ENCODE measurements at places on chromosomes 6 and 20. TPM values are rescaled to one million over a fixed set of nuclear protein-coding genes. Genes with fewer than 3 reads are reported as not detected.

Gene BMP6
- total RNA-seq, result 4.7 TPM

Gene APOM
- not detected for total RNA-seq

Gene LAMA4
- 66.7 TPM for total RNA-seq

Gene COMMD7
- 24.6 TPM for total RNA-seq

Gene STMN3
- 14.4 TPM for total RNA-seq

Gene DNAH8
- total RNA-seq, result 0.14 TPM

Gene LY86
- total RNA-seq, result 4.5 TPM

Gene OPRL1
- 1.1 TPM for total RNA-seq

Gene SOX18
- 15.3 TPM for total RNA-seq

Gene CLPSL2
- not detected for total RNA-seq

Gene COL20A1
- total RNA-seq, result not detected

Gene PERP
- 21.1 TPM for total RNA-seq

Gene LRFN2
- not detected for total RNA-seq

Gene LST1
- 37.9 TPM for total RNA-seq

Gene KCNQ5
- total RNA-seq, result 8.5 TPM

Gene MICA
- total RNA-seq, result 15.0 TPM

Gene PPP1R16B
- total RNA-seq, result 8.9 TPM

Gene TTBK1
- not detected for total RNA-seq

Gene DLK2
- not detected for total RNA-seq

Gene COL9A1
- not detected for total RNA-seq

Gene SULF2
- total RNA-seq, result 39.0 TPM

Gene PROCR
- 66.9 TPM for total RNA-seq

Gene OPRM1
- total RNA-seq, result not detected

Gene SLC35D3
- total RNA-seq, result not detected

Gene SLC13A3
- total RNA-seq, result 3.2 TPM

Gene CCN6
- total RNA-seq, result not detected

Gene PPIL6
- total RNA-seq, result 2.2 TPM

Gene GNMT
- total RNA-seq, result not detected

Gene OR12D3
- not detected for total RNA-seq

Gene FBXO30
- total RNA-seq, result 20.5 TPM

Gene RBM24
- total RNA-seq, result 7.9 TPM

Gene PRDM1
- total RNA-seq, result 7.9 TPM

Gene VARS2
- total RNA-seq, result 20.2 TPM

Gene EPHA7
- total RNA-seq, result 1.8 TPM
